Astrocyte of the cerebellum (primary cell): ENCODE measurements at places on chromosomes 2 and 18.

- peak; percentile 78 for DNase-seq
These were observed 47.4 kb downstream of the RHOB start for GRCh38 chr2:20494241-20494640.

GRCh38 chr2:14148216-14148615, 484.3 kb upstream of the LRATD1 start:
- DNase-seq, result no peak

GRCh38 chr2:134683561-134684112, 35.2 kb downstream of the TMEM163 start:
- no peak for DNase-seq

DNA sequence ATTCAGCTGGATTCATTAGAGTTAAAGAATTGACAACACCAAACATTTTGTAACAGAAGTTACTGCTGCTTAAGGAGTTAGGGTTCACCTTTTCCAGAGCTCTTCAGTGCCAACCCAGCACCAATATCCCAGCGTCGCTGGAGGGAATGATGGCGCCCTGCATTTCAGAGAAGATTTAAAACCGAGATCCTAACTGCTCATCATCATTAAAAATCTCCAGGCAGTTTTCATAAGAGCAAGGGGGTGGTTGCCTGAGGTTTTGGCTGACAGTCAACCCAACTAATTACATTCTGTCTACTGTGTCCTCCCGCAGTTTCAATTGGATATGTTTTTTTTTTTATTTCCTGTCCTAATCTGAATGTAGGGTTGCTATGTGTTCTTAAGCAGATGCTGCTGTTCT, 509.6 kb upstream of the TCF4 start:
- no peak for DNase-seq

DNA sequence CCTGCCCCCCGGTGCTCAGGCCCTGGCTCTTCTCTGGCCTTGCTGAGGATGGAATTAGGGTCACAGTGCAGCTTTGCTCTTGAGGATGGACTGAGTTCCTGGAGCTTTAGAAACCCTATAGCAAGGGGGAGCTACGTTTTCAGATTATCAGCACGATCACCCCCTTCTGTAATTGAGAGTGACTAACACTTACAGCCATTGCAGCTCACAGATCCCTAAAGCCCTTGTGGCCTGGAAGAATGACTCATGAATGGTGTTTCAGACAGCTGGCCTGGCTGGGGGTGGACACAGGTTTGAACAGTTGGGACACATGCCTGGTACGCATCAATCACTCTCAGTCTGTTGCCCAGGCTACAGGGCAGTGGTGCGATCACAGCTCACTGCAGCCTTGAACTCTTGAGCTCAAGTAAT, 79.7 kb upstream of the IGFBP5 start:
- peak; percentile 83 for DNase-seq

DNA sequence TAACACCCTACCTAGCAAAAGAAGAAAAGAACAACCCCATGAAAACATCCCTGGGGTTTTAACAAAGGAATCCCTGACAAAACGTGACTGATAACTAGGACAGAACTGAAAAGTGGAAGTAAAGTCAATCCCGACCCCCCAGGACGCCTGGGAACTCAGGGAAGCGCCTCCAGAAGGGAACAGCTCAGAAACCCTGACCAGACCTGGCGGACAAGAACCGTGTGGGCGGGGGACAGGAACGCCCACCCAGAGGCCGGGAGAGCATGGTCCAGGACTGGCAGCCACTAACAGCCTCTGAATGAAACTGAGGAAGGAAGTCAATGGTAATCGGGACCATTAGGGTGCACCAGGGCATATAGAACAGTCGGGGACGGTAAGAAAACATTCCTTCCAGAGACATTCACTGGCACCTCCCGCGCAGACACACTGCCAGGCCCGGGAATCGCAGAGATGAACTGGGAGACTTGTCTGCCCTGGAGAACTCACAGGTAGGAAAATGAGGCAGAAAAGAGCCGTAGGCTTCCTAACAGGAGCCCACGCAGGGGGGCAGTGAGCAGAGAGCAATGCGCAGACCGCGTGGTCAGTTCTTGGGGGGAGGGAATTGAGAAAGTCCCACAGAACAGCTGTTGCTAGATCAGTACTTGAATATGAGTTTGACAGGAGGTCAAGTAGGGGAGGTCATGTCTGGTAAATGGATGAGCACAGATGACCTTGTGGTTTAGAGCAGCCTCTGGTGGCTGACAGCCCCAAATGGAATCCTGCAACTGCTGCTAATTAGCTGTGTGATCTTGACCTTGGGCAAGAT, 1.3 kb upstream of the TBC1D8 start:
- DNase-seq, result no peak

DNA sequence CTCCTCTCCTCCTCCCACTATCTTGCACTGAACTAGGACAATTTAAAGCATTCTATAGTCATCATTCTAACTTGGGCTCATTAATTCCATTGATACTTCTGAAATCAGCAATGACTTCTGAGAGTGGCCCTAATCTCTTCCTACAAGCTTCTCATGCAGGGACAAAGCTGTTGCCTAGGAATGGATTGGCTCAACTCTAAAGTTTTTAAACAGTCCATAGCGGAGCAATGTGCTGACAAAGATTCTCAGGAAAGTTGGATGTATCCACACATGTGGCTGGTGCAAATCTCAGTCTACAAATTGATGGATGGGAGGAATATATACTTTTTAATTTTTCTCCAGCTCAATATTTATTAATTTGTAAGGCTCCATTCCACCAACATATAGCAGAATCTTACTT, 388.9 kb downstream of the SETBP1 start:
- DNase-seq, result no peak

- no peak for DNase-seq
These were observed 59.7 kb downstream of the DYSF start for GRCh38 chr2:71513096-71513495.

GRCh38 chr2:183031911-183032794, 6.1 kb downstream of the NCKAP1 start:
- no peak for DNase-seq

DNA sequence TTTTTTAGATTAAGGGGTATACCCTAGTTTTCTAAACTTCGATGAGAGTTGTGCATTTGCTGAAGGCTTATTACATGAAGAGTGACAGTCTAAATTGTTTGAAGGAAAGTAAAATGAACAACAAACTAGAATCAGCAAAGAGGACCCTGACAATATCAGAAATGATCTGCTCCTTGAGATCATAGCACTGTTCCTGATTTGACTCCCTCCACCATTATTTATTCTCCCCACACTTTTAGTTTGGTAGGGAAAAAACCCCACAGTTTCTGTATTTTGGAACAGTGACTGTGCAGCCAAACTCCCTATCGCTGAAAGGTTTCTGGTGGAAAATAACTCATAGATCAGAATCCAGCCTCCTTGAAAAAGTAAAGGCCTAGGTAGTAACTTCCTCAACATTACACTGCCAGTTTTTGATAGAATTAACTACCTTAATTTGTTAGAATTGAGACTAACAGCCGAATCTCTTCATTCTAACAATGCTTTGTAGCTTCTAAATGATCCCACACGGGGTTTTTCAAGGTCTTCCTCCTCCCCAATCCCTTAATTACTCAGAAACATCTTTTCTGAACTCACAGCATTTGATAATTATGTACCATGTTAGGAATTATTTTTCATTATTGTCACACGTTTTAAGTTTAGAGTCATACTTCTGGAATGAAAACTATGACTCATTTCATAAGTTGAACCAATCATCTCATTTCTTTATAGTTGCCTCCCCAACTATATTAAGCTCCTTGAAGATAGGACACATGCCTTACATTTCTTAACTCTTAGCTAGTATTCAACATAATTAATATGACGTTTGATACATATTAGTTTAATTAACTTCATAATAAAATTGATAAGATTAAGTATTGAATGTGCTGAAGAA, 2.9 kb downstream of the MYL12A start:
- DNase-seq, result no peak

DNA sequence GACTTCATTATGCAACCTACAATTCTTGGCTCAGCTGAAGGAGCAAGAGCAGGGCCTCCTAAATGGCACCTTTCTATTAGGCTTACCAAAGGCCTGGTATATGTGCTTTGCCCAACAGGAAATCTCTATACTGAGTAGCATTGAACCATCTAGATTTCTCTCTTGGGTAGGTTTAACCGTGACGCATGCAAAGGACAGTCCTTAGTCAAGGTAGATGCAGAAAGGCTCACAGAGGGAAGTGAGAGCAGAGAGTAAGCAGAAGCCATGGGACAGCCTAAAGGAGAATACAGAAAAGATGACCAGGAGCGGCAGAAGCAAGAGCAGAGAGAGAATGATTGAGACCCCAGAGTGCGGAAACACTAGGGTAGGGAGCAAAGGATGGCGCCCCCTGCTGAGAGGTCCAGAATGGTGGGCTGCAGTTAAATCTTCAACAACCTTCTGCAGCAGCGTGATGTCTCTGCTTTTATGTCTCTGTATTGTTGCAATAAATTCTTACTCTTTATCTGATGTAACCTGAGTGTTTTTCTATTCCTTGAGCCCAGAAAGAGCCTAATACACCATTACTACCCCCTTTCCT, 4.7 kb upstream of the OSBPL1A start:
- no peak for DNase-seq

- DNase-seq, result no peak
These were observed 56.8 kb upstream of the ST3GAL5 start for GRCh38 chr2:85945586-85945985.

DNA sequence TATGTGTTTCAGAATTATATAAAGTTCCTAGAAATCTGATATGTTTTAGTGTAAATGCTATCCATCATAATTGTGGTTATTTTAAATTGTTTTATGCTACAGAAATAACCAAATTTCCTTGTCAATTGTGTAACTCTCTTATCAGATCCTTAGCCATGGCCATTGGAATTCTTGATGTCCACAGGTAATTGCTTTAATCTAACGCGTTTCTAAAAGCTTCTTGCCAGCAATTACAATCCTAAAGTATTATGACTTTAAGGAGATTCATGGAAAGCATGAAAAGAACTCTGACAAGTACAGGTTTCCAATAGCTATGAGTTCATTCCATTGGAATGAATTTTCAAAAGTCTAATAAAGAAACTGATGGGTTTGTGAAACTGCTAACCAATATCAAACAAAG, 472.1 kb downstream of the ERBB4 start:
- DNase-seq, result no peak

DNA sequence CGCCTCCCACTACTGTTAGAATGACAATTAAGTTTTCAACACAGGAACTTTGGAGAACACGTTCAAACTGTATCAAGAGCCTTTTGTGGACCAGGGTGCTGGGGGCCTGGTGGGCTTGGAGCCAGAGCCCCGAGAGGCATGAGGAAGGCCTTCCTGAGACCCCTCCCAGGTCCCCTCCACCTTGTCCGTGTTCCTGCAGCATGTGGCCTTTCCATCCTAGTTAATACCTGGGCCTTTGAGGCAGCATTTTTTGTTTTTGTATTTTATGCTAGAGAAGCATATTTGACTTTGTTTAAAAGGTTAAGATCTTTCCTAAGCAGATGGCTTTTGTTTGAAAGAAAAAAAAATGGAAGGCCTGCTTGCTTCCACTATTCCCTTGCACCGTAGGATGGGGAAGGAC, 68.0 kb downstream of the INPP4A start:
- DNase-seq, result no peak

DNA sequence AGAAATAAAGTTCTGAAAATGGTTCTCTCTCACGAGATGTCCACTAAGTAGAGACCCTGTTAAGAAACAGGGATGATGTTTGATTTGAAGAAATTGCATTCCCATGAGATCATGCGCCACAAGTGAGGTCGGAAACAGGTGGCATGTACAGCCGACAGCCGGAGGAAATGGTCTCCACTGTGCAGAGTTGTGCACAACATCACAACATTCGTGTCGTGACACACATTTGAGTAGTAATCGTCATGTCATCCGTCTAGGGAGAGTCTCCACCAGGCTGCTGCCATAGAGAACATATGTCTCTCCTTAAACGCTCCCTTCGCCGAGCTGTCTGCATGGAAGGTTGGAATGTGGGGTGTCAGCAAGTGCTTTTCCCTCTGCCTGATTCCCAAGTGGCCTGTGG, 84.7 kb downstream of the ASAP2 start:
- no peak for DNase-seq

DNA sequence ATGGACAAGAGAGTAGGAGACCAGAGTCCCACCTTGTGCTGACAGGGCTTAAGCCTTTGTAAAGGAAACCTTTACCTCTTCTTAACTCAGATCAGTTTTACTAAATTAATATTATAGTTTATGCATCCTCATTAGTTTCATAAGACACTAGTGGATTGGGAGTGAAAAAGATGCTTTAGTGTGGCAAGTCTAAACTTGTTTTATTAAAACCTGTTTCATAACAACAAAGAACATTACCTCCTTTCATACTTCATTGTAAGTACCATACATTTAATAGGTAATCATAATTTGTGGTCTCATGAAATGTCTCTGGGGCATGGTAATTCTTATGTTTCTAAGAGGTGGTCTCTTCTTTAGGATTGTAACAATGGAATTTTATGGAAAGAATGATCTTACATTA, 63.4 kb downstream of the PIKFYVE start:
- no peak for DNase-seq

- DNase-seq, result no peak
These were observed 103.0 kb downstream of the ACKR3 start for GRCh38 chr2:236672606-236673005.

- no peak for DNase-seq
These were observed 86.9 kb downstream of the CRACDL start for GRCh38 chr2:98849113-98849512.

- DNase-seq, result peak; percentile 71
These were observed 414.3 kb upstream of the HS6ST1 start for GRCh38 chr2:128732976-128733431.

DNA sequence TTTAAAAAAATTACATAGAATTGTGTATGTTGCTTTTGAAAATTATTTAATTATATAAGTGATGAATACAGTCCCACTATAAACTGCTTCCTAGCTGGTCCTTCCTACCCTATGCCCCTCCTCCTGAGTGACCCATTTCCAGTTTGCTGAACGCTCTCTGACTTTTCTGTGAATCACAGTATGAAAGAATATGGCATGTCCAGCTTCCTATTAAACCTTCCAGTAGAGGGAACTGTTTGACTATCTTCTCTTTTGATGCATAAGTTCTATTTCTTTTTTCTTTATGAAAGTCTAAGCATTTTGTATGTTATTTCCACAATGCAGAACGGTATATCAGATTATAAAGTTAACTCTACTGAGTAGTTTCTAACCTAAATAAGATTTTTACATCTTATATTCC, 41.3 kb downstream of the PSMG2 start:
- peak; percentile 63 for DNase-seq
